ENCODE measurements at places on chromosomes 3 and 15. TPM values are rescaled to one million over a fixed set of nuclear protein-coding genes. Genes with fewer than 3 reads are reported as not detected.
A peak's percentile ranks its signal among the peaks of the same experiment; 100 is the strongest.

DNA sequence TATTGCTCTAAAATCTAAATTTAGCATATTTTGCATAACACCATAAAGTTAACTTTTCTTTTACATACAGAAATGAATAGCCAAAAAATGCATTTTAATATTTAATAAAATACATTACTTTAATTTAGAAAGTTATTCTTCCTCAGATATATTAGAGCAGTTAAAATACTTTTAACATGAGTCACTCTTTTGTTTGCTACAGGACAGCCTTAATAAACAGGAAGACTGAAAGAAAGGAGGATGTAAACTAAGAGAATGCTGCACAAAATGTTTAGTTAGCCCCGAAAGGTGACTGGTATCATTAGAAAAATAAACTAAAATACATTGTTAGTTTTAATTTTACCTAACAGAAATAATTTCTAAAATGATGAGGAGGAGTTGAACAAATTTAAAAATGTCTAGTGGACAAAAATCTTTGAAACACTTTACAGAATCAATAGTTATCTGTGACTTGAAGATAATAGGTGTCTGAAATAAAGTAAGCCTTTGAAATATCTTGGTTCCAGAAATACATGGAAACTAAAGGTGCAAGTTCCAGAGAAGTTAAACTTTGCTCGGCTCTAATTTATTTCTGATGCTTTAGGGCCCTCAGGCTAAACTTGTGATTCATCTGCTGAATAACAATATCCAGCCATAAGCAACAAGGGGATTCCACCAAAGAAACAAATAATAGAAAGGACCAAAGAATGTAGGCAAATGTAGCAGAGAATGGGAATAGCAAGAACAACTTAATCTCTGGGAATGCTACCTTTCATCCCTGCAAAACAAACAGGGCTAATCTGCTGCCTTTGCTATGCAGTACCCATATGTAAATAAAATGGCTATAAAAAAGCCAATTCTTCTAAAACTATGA lies 138.3 kb upstream of the UBP1 start:
- H3K27me3 ChIP-seq = no peaks in the 10 kb centered on the region
- H3K36me3 ChIP-seq = no peaks in the 10 kb centered on the region
- peak overlapping the region; percentile 27 for H3K4me3 ChIP-seq
- peaks cover 25% of the 10 kb centered on the region for H3K4me1 ChIP-seq
- no peak overlapping the region for H3K27ac ChIP-seq

DNA sequence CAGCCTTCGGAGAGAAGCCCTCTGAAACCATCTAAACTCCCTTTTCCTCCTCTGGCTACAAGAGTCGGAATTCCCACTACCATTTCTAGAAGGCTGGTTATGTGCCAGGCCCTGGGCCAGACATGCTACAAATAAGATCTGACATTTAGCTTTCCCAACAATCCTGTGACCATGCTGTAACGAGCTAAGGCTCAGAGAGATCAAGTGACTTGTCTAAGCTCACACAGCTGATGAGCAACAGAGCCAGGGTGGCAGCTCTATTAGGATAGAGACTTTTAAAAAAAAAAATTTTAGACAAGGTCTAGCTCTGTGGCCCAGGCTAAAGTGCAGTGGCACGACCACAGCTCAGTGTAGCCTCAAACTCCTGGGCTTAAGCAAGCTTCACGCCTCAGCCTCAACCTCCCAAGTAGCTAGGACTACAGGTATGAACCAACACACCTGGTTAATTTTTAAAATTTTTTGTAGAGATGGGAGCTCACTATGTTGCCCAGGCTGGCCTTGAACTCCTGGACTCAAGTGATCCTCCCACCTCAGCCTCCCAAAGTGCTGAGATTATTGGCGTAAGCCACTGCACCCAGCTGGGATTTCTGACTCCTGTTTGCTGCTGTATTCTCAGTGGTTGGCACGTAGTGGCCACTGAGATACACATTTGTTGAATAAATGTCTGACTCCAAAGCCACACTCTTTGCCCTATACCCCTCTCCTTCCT lies 34.6 kb downstream of the LSM3 start:
- no peak overlapping the region for H3K27ac ChIP-seq
- H3K4me3 ChIP-seq = no peak overlapping the region
- H3K36me3 ChIP-seq = no peaks in the 10 kb centered on the region

DNA sequence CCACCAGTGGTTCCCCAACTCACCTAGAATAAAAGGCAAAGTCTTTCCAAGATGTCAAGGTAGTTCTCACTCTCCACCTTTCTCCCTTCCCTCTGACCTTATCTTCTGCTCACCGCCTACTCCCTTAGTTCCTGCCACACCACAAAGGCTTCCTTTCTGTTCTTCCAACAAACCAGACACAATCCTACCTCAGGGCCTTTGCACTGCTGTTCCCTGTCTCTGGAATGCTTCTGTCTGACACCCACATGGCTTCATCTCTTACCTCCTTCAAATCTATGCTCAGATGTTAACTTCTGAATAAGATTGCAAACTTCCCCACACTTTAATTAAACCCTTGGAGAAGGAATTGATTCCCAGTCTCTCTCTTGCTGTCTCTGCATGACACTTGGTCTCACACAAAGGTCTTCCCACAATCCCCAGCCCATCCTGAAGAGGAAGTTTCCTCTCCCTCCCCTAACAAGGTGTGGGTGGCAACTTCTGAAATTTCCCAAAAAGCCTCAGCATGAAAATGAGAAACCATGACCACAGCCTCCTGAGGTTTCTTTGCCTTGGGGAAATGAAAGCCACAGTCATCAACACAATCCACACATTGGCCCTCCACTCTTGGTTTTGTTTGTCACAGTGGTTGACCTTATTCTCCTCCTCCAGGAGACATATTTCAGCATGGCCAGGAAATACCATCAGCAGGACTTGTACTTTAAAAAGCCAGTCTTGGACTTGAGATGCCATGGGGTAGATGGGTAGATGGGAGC lies 3.0 kb upstream of the RYK start:
- DNase-seq = no peak
- no peaks in the 10 kb centered on the region for H3K27me3 ChIP-seq
- H3K4me3 ChIP-seq = no peak overlapping the region
- no peaks in the 10 kb centered on the region for H3K36me3 ChIP-seq
- no peak overlapping the region for H3K27ac ChIP-seq

DNA sequence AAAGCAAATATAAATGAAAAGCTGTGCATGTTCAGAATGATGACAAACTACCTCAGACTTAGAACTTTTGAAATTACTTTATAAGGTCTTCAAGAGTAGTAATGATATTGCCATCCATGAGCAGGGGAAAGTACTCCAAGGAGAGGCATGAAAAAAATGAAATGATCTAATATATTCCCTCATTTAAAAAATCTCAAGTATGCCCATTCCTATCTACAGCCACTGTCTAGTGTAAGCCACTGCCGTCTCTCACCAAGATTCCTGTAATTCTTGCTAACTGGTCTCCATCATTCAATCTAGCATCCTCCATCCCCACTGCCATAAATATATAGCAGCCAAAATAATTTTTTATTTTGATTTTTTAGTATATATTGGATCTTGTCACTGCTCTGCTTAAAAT lies 258.8 kb downstream of the PLOD2 start:
- no peaks in the 10 kb centered on the region for H3K27me3 ChIP-seq
- no peak for DNase-seq
- H3K27ac ChIP-seq = no peak overlapping the region
- no peaks in the 10 kb centered on the region for H3K4me1 ChIP-seq

GRCh38 chr3:107976202-107976800 lies 114.5 kb downstream of the CD47 start:
- no peak for DNase-seq
- no peaks in the 10 kb centered on the region for H3K36me3 ChIP-seq
- no peak overlapping the region for H3K4me3 ChIP-seq
- no peaks in the 10 kb centered on the region for H3K4me1 ChIP-seq

GRCh38 chr3:48280881-48281280 lies 40.0 kb downstream of the ZNF589 start:
- no peaks in the 10 kb centered on the region for H3K27me3 ChIP-seq
- no peaks in the 10 kb centered on the region for H3K36me3 ChIP-seq
- H3K4me3 ChIP-seq = no peak overlapping the region

DNA sequence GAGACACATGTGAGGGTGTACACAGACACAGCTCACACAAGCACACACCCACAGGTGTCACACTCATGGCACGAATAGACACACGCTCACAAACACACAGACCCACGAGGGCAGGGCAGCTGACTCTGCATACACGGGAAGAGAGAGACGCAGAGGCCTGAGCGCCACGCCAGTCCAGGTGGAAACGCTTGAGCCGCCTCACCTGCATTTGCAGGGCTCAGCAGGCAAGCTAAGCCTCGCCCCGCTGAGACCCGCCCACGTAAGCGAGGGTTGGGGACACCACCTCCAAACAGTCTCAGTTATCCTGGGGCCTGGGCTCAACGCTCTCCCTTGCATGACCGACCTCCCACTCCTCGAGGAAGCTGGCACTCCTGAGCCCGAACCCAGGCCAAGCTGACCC lies 73.2 kb downstream of the TLE3 start:
- H3K4me1 ChIP-seq = no peaks in the 10 kb centered on the region
- no peak for DNase-seq
- H3K36me3 ChIP-seq = no peaks in the 10 kb centered on the region
- no peak overlapping the region for H3K27ac ChIP-seq
- H3K4me3 ChIP-seq = no peak overlapping the region
- no peaks in the 10 kb centered on the region for H3K27me3 ChIP-seq

DNA sequence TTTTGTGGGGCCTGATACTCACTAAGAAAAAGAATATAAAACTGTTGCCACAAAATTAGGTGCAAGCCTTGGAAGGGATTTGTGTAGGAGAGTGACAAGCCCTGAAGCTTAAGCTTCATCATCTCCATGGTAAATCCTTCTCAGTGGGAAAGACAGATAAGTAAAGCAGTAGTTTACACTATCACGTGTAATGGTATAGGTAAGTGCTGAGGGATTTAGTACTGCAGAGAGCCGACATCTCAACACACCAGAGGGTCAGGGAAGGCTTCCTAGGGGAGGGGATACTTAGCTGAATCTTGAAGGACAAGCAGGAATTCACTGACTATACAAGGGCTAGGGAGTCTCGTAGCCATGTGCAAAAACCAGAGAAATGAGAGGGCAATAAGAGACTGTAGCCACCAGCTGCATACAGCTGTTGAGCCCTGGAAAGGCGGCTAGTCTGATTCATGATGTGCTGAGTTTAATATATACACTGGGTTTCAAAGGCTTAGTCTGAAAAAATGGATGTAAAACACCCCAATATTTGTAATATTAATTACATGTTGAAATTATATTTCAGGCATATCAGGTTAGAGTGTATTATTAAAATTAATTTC lies 11.1 kb downstream of the SLC24A1 start:
- no peak overlapping the region for H3K27ac ChIP-seq
- H3K4me3 ChIP-seq = no peak overlapping the region
- H3K27me3 ChIP-seq = no peaks in the 10 kb centered on the region
- DNase-seq = no peak

DNA sequence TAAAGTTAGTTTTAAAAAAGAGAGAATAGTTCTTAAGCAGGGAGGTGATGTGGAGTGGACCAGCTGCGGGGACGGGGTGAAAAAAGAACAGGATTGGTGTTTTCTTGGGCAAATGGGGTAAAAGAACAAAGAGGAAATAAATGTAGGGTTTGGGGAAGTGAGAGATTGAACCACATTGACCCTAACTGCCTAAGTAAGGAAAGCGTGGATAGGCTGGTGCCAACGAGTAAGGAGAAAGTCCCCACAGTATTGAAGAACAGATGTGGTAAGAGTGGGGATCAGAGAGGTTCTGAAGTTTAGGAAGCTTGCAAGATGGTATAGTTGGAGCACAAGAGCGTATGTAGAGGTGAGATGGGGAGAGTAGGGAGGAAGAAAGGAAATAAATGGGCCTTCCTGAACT lies 17.0 kb downstream of the IREB2 start:
- no peaks in the 10 kb centered on the region for H3K27me3 ChIP-seq
- no peak overlapping the region for H3K4me3 ChIP-seq
- no peak overlapping the region for H3K27ac ChIP-seq
- no peaks in the 10 kb centered on the region for H3K36me3 ChIP-seq

DNA sequence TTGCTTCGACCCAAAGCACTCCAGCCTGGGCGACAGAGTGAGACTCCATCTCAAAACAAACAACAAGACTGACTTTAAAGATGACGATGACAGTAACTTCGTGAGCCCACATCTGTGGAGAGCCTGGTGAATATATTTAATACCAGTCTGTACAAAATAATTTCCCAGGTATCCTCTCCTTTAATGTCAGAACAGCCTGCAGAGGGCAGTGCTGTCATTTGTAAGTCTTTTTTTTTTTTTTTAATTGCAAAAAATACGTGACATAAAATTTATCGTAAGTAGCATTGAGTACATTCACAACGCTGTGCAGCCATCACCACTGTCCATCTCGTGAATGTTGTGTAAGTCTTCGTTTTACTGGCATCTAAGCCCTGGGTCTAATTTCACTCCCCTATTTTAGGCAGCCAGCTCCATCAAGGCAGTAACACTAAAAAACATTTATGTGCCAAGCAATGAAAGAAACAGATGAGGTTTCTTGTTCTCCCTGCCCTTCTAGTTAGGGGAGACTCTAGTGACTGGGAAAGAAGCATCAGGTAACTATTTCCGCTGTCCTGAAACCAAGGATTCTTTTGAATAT lies 1.4 kb downstream of the HTD2 start:
- no peak for DNase-seq
- H3K4me3 ChIP-seq = no peak overlapping the region
- no peaks in the 10 kb centered on the region for H3K4me1 ChIP-seq

GRCh38 chr3:131605916-131606315 lies 103.1 kb upstream of the MRPL3 start:
- H3K4me3 ChIP-seq = no peak overlapping the region
- H3K36me3 ChIP-seq = no peaks in the 10 kb centered on the region
- H3K27ac ChIP-seq = no peak overlapping the region
- H3K27me3 ChIP-seq = no peaks in the 10 kb centered on the region
- H3K4me1 ChIP-seq = no peaks in the 10 kb centered on the region
- no peak for DNase-seq

DNA sequence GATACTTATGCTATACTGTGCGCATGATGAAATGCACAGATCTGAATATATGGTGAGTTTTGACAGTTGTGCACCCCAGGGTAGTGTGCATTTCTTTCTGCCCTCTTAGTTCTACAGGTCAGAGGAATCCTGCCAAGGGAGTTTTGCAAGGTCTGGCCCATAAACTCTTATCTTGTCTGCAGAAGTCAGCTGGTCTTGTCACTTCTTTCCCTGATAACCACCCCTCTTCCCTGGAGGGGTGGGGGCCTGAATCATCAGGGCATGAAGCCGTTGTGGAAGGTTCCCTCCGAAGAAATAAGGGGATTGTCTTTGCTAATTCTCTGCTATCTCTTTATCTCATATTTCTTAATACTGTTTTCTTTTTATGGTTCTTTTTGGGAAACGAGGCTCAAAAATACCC lies 30.4 kb downstream of the TRIM71 start:
- H3K4me3 ChIP-seq = no peak overlapping the region
- no peak for DNase-seq
- peaks cover 40% of the 10 kb centered on the region for H3K4me1 ChIP-seq
- H3K27me3 ChIP-seq = no peaks in the 10 kb centered on the region
- no peak overlapping the region for H3K27ac ChIP-seq

GRCh38 chr3:41103200-41103599 lies 96.1 kb upstream of the CTNNB1 start:
- H3K4me1 ChIP-seq = peaks cover 5% of the 10 kb centered on the region
- H3K4me3 ChIP-seq = no peak overlapping the region
- no peaks in the 10 kb centered on the region for H3K36me3 ChIP-seq
- no peak for DNase-seq
- H3K27me3 ChIP-seq = no peaks in the 10 kb centered on the region
- no peak overlapping the region for H3K27ac ChIP-seq

The DNAH12 gene
- not detected for total RNA-seq

The TIGIT gene
- total RNA-seq = not detected

The CPNE9 gene
- total RNA-seq = 4.4 TPM

The GHSR gene
- total RNA-seq = not detected

The TMA7 gene
- 305 TPM for total RNA-seq

The NR2E3 gene
- total RNA-seq = 0.56 TPM

The UCN2 gene
- total RNA-seq = not detected
